Activated naive CD4-positive, alpha-beta T cell treated with anti-CD3 and anti-CD28 coated beads, Interleukin-2, amount 50 U/mL, for 72 hours (primary cell): ENCODE measurements at places on chromosomes 13 and 19. TPM values are rescaled to one million over a fixed set of nuclear protein-coding genes. Genes with fewer than 3 reads are reported as not detected.
A peak's percentile ranks its signal among the peaks of the same experiment; 100 is the strongest.

PRPF31 gene
- 92.9 TPM for total RNA-seq

MYO1F gene
- total RNA-seq = 16.2 TPM

DHX34 gene
- 16.7 TPM for total RNA-seq

UGGT2 gene
- total RNA-seq = 0.04 TPM

DNA sequence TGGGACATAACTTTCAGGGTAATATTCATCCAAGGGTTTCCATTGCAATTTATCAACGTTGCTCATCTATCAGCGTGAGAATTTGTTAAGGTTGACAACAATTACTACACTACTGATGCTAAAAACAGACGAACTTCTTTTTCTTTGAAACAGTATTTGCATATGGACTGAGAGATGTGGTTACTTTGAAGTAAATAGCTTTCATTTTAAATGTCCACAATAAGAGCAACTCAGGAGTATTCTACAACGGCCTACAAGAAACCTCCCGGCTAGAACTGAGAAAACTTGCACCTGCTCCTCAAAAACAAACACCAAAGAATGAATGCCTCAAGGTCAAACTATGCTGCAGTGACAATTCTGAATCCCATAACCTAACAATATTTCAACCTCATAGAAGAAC, 238.4 kb downstream of the IRS2 start:
- no peak for DNase-seq

IGFL3 gene
- total RNA-seq = not detected

DNA sequence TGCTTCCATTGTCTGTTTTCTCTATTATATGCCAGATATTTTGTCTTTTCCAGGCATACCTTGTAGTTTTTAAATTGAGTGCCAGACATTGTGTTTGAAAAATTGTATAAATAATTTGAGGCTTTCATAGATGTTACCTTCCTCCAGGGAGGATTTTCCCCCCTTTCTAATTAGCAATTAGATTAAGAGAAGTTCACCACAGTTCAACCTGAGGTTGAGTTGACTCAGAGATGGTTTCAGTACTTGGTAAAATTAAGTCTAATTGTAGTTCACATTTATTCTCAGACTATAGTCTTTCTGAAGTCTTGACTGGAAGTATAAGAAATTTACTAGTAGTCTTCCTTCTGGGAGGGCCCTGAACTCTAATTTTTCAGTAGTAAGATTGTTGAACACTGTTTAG, 104.1 kb upstream of the SCEL start:
- no peak for DNase-seq

MCEMP1 gene
- total RNA-seq = not detected

RFPL4A gene
- total RNA-seq = not detected

- no peak for DNase-seq
These were observed 45.5 kb downstream of the IER2 start for GRCh38 chr19:13195678-13196077.

DNA sequence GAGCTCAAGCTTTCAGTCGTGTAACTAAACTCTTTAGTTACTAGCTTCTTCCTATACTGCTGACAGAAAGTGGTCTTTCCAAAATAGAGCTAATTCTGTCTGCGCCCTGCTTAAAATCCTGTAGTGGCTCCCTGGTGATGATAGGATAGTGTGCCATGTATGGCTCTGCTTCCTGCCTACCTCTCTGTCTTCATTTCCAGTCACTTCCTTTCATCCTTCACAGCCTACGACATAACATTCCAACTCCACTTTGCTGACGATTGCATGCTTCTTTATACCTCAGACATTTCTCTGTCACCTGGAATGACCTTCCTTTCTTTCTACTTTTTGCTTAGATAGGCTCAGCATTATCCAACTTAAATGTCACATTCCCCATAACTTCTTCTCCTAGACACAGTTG, 190.8 kb downstream of the MAB21L1 start:
- DNase-seq = no peak

ZNF571 gene
- 5.0 TPM for total RNA-seq

GRCh38 chr19:6925386-6925785, 38.0 kb downstream of the ADGRE1 start:
- DNase-seq = no peak

- peak; percentile 72 for DNase-seq
These were observed 4.1 kb upstream of the CD79A start for GRCh38 chr19:41872775-41873647.
